Cardiac septum (tissue), 1 donor: ENCODE measurements at places on chromosomes 11 and 22. TPM values are rescaled to one million over a fixed set of nuclear protein-coding genes. Genes with fewer than 3 reads are reported as not detected.

DNA sequence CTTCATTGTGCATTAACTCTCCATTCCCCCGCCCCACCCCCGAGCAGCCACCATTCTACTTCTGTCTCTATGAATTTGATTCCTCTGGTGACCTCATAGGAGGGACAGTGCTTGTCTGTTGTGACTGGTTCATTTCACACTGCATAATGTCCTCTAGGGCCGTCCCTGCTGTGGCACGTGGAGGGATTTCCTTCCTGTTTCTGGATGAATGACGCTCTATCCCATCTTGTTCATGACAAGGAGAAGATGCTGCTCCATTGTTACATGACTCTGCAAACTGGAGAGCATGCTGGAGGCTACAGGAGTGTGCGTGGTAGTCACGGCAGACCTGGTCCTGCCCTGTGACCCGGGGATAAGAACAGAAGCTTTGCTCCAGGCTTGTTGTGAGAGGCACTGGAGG, 61.3 kb downstream of the RTL6 start:
- no peak for DNase-seq

GRCh38 chr22:33447733-33448132, 389.6 kb upstream of the SYN3 start:
- DNase-seq = no peak

- peak; percentile 62 for DNase-seq
Measured at GRCh38 chr22:23688571-23688970, 2.2 kb upstream of the RGL4 start.

- no peak for DNase-seq
Measured at GRCh38 chr22:27307545-27308247, 493.9 kb downstream of the MN1 start.

GRCh38 chr22:27879923-27880322, 39.1 kb downstream of the PITPNB start:
- no peak for DNase-seq

DNA sequence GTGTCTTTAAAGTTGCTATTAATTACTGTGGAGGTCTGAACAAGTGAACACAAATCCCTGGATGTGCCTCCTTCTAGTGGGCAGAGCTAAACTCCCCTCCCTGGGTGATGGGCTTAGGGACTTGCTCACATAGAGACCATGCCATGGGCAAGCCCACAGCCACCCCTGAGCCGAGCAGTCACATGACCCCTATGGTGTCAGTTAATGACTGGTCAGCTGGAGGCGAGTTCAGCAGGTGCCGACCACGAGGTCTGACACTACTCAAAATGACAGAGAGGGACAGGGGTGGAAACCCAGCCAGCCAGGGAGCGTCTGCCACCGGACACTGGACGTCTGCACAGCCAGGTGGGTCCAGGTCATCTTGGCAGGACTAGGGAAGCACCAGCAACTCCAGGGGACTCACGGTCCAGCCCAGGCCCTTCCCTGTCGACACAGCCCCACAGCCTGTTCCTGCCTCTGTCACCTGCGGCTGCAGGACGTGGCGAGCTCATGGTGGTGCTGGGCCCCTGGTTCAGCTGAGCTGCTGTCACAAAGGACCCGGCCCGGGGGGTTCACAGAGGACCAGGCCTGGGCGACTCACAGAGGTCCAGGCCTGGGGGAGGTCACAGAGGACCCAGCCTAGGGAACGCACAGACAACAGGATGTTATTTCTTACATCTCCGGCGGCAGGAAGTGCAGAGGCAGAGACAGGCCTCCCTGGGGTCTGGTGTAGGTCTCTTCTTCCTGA, 135.0 kb downstream of the BRD1 start:
- DNase-seq = no peak

DLG2 gene
- 9.9 TPM for total RNA-seq

DNA sequence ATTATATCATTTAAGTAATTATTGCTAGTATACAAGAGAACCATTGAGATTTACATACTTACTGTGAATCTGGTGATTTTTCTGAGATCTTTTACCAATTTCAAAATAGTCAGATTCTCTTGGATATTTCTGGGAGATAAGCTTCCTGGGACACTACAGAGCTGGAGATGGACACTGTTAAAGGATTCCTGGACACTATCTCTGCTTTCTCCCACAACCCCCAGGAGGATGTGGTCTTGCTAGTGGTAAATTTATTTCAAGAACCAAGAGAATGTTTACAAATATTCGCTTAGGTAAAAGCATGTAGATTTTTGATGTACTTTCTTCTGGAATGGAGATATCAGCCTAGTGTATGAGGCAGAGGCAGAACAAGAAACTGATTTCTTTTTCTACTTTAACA, 12.9 kb downstream of the CCDC82 start:
- no peak for DNase-seq

DNA sequence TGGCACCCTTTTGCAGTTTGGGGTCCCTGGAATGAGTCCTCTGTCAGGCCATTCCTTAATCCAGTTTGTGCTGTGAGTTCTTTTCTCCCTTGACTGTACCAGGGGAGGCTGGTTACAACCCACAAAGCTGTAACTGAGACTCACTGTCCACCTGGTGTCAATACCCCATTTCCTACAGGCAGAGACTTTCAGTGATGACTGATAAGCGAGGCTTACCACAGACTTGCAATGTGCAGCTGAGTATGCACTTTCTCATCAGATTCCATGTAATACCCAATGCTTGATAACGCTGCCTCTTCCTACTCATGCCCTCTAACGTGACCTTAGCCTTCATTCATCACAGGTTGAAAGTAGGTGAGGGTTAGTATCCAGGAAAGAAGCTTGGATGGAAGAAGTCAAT, 120.1 kb downstream of the INSC start:
- DNase-seq = no peak

DNA sequence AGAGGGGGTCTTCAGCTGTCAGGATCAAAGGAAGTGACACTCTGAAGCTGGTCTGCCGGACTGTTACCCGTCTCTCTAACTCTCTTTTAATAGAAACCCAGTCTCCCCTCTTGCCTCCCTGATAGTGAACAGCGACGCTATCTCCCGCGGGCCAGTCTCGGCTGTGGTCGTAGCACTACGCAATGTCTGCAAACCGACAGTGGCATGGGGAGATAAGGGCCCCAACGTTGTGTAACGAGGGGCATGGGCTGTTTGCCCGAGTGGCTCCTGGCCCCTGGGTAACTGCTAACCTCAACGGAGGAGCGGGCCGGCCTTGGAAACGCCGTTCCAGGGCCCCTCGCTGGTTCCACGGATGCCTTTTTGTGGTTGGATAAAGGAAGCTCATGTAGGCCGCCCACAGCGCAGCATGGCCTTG, 23.3 kb downstream of the ZBTB16 start:
- DNase-seq = peak; percentile 82

GRCh38 chr11:111631024-111631665, 28.9 kb downstream of the SIK2 start:
- no peak for DNase-seq

- no peak for DNase-seq
Measured at GRCh38 chr11:57224537-57224936, 12.5 kb downstream of the APLNR start.

DNA sequence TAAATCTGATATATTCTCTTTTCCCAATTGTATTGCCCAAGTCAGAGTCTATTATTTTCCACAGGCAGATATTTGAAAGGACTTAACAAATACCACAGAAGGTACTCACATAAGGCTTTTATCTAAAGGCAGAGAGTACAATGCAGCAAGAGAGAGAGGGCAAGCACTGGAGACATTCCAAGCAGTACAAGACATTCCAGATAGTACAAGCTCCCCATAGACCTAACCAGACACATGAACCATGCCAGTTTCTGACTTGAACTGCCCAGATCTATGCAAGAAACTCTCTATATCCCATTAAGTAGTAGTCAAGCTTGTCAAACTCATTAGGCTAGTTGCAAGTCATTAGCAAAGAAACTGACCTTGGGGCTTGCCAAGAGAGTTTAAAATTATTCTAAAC, 11.2 kb upstream of the MS4A6E start:
- DNase-seq = no peak

DNA sequence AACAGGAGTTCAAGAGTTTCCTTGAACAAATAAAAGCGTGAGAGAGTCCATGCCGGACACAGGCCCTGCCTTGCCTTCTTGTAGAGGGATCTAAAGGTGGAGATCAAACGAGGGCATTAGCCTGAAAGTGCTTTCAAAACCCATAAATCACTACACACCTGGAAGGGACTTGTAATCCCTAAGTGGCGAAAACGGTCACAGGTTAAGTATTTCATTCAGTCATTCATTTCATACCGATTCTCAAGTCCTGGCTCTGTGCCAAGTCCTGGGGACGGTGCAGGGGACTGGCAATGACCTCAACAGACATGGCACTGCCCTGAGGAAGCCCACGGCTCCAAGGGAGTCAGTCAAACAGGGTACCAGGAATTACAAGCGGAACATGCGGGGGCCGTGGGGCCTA, 26.6 kb downstream of the ELFN2 start:
- no peak for DNase-seq

MAP6 gene
- total RNA-seq = 7.2 TPM

DNA sequence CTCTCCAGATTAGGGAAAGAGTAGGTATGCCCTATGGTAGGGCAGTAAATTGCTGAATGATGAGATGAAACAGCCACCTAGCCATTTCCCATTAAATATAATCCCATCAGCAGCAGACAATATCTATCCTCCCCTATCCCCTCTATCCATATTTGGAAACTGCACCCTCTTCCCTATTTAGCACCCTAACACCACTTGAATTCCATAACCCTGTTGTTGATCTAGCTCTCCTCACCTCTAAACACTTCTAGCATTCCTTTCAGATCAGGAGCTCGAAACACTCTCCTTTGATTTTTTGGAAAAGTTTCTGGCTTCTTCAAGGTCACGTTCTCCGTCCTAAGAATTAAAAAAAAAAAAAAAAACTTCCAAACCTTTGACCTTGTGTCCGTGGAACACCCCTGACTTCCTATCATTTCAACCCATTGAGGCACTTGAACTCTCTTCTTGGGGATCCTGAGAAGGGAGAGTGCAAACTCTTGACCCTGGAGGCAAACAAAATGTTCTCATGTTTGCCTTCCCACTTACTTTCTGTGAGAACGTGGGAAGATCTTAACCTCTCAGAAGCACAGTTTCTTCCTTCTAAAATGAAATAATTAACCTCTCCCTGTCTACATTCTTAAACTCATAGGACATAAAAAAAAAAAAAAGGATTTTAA, 19.0 kb downstream of the TRIM5 start:
- DNase-seq = no peak

GRCh38 chr22:44926124-44926475, 83.7 kb downstream of the PHF21B start:
- no peak for DNase-seq

TTC12 gene
- 12.0 TPM for total RNA-seq

RAG2 gene
- total RNA-seq = not detected

SLC22A9 gene
- not detected for total RNA-seq

GRCh38 chr11:128884703-128885338, 6.3 kb upstream of the KCNJ5 start:
- peak; percentile 76 for DNase-seq

- DNase-seq = no peak
Measured at GRCh38 chr22:23183061-23183698, 2.9 kb downstream of the BCR start.

DNA sequence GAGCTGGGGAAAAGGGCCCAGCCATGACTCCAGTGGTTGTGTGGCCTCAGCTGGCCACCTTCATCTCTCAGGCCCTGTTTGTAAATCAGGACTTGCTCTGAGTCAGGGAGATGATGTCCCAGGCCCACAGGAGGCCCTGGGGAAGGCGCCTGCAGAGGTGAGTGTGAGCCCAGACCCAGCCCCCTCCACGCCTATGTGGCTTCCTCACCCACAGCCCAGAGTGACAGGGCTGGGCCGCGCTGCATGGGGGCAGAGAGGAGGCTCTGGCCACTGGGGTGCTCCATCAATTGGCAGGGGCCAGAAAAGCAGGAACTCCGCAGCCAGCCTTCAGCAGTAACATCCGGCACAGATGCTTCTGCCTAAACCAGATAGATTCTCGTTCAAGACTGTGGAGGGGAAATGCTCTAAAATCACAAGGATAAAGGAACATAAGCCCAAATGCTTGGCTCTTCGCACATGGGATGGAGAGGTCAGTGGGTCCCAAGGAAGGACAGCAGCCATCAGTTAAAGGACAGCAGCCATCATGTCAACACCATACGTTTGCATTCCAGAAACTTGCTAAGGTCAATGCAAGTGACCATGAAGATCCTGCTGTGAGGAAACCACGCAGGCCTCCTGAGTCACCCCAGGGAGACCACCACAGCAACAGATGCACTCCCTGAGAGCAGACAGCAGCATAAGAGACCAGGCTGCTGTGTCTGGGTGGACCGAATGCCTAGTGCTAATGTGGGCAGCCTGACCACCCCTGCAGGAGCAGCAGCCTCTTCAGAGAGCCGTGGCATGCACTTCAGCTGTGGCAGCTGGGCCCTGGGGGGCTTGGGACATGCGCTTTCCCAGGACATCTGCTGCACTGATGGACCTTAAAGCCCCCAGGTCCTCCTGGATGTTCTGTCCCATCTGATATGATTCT, 28.3 kb downstream of the OSBPL5 start:
- peak; percentile 60 for DNase-seq

GVQW3 gene
- 0.97 TPM for total RNA-seq

CHADL gene
- 2.9 TPM for total RNA-seq

GRCh38 chr22:32754413-32755041, 47.0 kb upstream of the TIMP3 start:
- DNase-seq = no peak

GRCh38 chr11:117796872-117797529, at the start of gene DSCAML1:
Gene DSCAML1 (minus strand): TSS chr11:117797216. CDS start chr11:117797079, 137 bp downstream.
- no peak for DNase-seq

GRCh38 chr22:49233507-49234100, 594.1 kb downstream of the BRD1 start:
- peak; percentile 47 for DNase-seq

- DNase-seq = no peak
Measured at GRCh38 chr22:30861688-30862552, 106.7 kb downstream of the MORC2 start.

YPEL1 gene
- total RNA-seq = 9.6 TPM

- DNase-seq = peak; percentile 84
Measured at GRCh38 chr11:125164422-125165110, at the start of gene PKNOX2. Gene PKNOX2 (plus strand): TSS chr11:125164751. CDS start chr11:125351306, 186,555 bp downstream.

- DNase-seq = no peak
Measured at GRCh38 chr11:1381793-1382425, 7.8 kb upstream of the BRSK2 start.
